ENCODE measurements at places on chromosomes 6 and 20.

DNA sequence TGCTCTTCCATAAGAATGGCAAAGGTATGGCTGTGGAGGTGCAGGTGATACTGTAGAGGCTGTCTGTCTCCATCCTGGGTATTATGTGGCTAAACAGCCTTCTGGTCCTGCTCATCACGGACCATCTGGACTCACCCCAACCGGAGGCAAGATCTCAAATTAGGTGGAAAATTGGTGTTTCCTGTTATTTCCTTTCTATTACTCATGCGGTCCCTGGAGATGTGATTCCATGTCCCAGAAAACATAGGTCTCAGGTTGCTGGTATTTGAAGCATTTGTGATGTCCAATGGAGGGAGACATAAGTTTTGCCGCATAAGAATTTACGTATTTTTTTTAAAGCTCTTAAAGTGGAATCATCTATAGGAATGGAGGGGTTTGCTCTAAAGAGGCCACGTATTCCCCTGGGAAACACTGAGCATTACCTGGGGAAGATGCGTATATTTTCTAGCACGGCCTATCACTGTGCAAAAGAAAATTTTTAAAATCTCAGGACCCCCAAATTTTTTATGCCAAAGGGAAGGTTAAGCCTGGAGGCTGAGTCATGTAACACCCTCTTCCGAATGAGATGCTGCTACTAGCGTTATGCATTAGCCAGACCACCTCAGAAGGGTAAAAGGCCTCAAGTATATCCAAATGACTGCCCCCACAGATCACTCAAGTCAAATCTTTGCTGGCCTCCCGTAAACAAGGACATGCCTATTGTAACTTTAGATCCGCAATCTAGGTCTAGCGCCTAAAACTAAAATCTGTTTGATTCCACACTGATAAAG, 22.4 kb upstream of the PBOV1 start:
- no peak for DNase-seq

DNA sequence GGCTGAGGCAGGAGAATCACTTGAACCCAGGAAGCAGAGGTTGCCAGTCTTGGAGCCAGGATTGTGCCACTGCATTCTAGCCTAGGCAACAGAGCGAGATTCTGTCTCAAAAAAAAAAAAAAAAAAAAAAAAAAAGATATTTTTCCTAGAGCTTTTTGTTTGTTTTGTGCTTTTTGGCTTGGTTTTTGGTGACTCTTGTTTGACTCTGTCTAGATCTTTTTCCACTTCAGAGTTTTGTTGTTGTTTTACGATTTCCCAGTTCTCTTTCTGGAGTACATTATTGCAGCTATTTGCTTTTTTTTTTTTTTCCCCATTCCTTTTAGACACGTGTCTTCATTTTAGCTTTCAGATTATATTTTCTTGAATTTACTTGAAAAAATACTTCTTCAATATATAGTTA, 67.0 kb upstream of the AKAP12 start:
- no peak for DNase-seq

- no peak for DNase-seq
Measured at GRCh38 chr6:118939683-118940082, 4.7 kb upstream of the MCM9 start.

- DNase-seq = no peak
Measured at GRCh38 chr6:170056278-170056711, 234.6 kb downstream of the DLL1 start.

GRCh38 chr6:141088171-141088570, 1044.6 kb upstream of the GJE1 start:
- no peak for DNase-seq

GRCh38 chr6:28383235-28384142, 16.1 kb downstream of the ZSCAN12 start:
- DNase-seq = peak; percentile 96

DNA sequence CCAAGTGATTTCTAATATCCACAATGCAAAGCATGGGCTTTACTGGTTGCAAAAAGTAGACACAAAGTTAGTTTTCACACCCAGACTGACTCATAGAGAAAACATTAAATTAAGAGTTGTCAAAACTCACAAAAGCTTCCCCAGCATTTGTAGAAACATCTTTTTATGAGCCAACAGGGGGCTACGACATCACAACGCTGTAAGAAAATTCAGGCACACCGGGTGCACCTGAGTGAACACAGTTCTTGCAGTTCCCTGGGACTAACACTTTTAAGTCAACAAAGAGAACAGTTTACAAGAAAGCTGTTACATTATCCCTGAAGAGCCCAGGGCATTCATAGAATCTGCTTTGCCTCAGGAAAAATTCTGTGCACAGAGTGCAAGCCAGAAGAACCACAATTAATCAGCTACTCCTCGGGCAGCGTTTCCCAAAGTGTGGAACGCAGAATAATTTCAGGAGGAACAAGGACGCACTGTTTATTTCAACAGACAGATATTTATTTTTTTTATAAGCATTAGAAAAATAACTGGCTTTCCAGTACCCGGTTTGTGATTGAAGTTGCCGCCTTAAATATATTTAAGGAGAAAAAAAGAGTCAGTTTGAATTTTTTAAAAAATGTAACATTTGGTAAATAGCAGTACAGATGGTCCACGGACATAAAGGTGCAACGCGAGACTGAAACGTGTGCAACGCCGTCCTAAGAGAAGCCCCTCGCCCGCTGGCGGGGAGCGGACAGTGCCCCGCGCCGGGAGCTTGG, 1.2 kb downstream of the NCOA5 start:
- no peak for DNase-seq

DNA sequence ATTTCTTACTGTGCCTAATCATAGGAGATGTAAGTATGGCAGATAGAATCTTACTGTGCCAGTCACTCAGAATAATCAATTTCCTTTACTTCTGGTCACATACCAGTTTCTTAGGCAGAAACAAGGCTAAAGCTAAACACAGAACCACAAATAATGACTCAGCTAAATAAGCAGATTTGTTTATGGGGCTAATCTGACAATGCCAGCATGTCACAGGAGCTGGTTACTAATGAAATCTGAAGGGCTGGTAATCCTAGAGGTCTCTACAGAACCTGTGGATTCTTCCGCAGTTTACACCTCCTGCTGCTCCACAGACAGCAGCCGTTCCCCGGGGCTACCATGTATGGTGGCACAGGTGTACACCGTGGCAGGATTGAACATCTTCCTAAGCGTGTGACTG, 80.8 kb downstream of the LYRM4 start:
- DNase-seq = no peak

DNA sequence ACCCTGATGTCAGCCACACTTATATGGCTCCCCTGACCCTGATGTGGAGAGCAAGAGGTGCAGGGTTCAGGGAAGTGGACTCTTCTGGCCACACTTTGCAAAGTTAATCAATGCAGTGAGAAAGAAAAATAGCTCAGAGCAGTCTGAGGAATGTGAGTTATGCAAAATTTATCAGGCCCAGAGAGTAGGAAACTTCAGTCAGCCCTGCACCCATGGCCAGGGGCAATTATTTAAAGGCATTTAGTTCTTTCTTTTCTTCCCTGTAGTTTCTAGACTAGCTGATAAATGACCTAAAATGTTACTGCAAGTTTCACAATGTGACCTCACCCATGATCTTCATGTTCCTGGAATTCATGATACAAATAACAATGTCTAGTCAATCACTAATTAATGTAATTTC, 143.7 kb upstream of the GGTLC1 start:
- DNase-seq = no peak

DNA sequence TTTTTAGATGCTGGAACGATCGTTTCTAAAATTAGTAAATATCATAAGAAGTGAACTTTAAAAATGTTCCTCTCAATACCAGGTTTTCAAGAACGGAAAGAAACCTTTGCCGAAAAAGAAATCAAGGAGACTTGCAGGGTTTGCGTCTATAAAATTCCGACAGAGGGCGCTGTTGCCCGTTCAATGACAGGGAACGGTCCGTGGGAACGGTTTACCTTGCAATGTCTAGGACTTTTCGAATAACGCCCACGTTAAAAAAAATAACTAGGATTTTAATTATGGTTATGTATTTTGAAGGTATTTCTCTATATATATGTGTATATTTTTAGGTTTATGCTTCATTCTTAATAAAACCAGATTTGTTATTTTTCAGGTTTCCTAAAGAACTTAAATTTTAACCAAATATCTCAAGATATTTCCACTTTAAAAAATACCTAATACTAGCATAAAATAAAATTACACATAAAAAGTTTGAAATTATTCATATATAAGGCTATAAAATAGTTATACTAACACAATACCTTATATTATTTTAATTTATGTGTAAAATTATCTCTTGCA, 2.5 kb upstream of the TFAP2B start:
- peak; percentile 87 for DNase-seq

GRCh38 chr6:15320693-15321092, 74.8 kb downstream of the JARID2 start:
- DNase-seq = no peak

DNA sequence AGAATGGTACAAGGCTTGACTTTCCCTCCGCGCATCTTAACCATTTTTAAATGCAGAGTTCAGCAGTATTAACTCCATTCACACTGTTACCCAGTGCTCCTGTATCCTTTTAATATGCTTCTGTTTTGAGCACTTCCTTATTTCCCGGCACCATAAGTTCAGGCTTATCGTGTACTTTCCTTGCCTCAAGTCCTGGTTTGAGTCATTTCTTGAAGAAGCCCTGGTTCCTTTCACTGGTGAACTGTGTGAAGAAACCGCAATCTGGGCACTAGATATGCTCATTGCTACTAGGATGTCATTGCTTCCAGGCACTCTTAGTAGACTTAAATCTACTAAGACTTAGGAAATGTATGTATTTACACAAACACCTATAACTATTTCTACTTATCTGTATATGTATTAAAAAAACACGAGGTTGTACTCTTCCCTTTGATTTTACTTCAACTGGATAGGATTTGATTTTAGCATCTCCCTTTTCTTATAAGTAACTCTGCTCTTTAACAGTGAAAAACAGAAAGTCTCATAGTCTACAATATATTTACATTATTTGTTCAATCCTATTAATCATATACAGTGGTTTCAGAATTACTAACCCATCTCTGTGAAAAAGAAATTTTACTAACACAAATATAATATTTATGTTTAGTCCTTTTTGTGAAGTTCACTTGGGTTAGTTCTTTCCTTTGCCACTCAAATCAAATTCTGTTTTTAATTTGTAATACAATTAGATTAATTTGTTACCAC, 135.5 kb downstream of the CDKAL1 start:
- DNase-seq = peak; percentile 73

DNA sequence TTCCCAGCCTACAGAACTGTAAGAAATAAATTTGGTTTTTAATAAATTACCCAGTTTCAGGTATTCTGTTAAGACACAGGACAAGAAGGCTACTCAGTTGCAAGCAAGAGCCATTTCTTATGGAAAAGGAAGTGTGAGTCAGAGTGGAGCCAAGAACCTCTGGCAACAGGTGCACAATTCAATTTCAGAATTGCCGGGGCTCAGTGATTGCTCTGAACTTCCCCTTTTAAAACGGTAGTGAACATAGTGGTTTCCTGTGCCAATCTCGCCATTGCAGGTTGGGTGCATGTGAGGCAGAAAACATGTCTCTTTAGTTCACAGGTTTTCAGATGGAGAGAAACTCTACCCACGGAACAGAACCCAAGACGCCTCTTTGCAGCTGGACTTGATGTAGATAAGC, 16.4 kb downstream of the PIGT start:
- no peak for DNase-seq

DNA sequence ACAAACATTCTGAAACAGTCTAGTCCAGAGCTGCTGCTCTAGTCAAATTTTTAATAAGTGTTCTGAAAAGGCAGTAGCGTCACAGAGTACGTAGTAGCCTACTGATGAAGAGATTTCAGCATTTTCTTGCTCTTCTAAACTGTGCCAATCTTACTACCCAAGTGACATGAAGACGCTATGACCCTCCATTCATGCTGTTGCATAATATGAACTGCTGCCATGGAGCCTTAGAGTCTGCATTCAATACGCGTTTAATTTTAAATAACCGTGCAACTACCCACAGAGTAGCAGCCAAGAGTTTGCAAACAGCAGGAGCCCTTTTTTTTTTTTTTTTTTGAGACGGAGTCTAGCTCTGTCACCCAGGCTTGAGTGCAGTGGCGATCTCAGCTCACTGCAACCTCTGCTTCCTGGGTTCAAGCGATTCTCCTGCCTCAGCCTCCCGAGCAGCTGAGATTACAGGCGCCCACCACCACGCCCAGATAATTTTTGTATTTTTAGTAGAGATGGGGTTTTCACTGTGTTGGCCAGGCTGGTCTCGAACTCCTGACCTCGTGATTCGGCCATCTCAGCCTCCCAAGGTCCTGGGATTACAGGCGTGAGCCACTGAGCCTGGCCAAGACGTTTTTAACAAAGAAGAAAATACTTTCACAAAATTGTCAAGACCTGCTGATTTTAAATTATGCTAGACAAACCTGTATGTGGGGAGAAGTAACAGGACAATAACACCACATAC, 44.3 kb downstream of the EZR start:
- no peak for DNase-seq

GRCh38 chr6:105645958-105646357, 243.1 kb upstream of the PREP start:
- no peak for DNase-seq

GRCh38 chr6:20791074-20791473, 256.8 kb downstream of the CDKAL1 start:
- DNase-seq = no peak

DNA sequence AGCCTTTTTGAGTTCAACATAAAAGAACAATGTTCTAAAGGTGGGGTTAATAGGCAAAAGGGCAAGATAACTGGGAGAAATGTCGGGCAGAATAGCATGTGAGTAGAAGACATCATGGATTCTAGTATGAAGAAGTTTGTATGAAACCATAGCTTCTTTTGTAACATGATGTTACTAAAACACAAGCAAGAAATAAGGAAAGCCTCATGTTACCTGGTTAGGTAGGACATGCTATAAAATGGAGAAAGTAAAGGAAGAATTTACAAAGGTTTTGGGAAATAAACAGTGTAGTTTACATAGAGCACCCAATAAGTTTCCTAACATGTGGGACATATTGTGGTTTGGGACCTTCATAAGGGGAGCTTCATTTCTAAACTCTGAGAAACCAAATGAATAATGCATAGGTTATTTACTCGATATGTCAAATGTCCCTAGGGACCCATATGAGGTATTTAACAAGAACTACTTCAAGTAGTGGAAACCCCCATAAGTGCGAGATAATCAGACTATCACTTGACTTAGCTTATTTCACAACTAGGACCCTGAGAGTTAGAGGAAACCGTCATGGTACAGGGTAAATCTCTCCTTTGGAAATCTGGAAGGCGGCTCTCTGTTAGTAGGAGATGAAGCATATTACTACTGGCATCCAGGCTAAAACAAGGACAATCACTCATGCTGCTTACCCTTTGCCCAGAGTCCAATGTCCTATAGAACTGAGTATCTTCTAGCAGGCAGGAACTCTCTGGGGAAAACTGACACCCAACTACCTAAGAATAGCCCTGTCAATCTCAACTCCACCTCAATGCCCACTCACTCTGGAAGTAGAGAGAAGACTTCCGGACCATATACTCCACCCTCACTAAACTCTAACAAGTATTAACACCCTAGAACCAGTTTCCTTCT, 57.5 kb downstream of the ILRUN start:
- DNase-seq = peak; percentile 3

- DNase-seq = peak; percentile 7
Measured at GRCh38 chr6:75488033-75488432, 5.6 kb downstream of the FILIP1 start.

All from suppressor macrophage treated with lipopolysaccharide for 1 hour (primary cell).